ENCODE measurements at places on chromosomes 11 and 22.

DNA sequence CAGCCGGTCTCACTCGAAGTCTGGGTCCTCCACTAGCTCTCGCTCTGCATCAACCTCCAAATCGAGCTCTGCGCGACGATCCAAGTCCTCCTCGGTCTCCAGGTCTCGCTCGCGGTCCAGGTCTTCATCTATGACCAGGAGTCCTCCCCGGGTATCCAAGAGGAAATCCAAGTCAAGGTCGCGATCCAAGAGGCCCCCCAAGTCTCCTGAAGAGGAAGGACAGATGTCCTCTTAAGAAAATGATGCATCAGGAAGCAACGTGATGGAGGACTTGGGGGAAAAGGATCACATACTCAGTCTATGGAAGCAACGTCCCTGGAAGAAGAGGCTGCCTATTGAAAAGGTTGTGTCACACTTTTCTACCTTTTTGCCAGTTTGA, 1.1 kb downstream of the SRSF8 start:
- DNase-seq, result no peak

DNA sequence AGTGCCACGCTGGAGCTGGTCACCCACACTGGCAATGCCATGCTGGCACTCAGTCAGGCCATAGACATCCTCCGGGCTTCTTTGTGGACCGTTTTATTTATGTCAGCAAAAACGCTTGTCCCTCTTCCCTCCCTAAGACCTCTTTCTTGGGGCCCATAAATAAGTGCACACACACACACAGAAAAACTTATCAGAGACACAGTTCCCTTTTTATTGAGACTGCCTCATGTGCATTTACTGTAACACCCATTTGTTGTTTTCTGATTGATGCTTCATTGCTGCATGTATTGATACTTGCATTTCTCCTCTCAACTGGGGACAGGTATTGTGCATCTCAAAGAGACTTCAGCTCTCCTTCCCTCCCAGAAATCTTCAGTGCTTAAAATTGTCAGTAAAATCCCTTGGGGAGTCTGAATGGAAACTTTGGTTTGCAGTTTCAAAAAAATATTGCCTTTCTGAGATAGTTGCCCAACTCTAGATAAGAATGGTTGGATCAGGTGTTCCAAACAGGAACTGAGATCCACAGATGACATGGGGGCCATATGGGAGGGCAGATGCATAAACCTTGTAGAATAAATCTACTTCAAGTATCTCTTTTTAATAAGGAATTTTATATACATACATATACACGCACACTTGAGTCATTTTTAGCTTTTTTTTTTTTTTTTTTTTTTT, 50.9 kb downstream of the PPP2R1B start:
- no peak for DNase-seq

- DNase-seq, result no peak
Observed at GRCh38 chr22:20235389-20235991, 32.6 kb downstream of the RTN4R start.

GRCh38 chr11:64090806-64091516, 55.2 kb downstream of the FLRT1 start:
- no peak for DNase-seq

DNA sequence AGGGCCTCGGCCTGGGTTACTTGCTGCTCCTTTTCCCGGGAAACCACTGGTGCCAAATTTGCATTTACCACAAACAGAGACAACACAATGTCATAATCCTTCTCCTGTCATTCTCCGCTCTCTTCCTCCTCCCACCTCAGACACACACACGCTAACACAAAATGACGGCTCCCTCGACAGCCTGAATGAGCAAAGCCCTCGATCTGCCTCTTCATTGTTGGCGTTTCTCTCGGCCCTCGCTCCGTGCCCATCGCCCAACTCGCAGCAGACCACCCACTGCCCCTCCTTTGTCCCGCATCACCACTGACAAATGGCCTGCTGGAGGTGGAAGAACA, 12.5 kb upstream of the TCF20 start:
- no peak for DNase-seq

DNA sequence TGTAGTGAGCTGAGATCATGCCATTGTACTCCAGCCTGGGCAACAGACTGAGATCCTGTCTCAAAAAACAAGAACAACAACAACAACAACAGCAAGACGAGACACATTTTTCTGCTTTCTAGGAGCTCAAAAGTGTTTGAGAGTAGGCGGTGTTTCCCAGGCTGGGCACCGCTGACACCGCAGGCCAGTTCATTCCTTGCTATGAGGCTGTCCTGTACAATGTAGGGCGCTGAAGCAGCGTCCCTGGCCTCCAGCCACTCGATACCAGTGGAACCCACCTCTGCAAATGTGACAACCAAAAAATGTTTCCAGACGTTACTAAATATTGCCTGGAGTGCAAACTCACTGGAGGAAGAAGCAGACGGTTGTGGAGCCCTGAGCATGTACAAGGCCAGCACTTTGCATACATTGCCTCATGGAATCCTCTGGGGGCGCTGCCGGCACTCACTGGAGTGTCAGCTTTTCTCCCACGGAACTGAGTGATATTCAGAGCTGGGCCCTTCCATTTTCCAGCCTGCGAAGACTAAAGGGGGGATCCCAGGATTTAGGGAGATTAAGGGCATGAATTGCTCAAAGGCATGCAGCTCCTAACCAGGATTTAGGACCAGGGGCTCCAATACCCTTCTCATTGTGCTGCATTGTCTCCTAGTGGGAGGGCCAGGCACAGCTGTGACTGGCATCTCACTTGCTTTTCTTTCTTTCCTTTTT, 5.8 kb upstream of the MIEF1 start:
- DNase-seq, result peak; percentile 16

DNA sequence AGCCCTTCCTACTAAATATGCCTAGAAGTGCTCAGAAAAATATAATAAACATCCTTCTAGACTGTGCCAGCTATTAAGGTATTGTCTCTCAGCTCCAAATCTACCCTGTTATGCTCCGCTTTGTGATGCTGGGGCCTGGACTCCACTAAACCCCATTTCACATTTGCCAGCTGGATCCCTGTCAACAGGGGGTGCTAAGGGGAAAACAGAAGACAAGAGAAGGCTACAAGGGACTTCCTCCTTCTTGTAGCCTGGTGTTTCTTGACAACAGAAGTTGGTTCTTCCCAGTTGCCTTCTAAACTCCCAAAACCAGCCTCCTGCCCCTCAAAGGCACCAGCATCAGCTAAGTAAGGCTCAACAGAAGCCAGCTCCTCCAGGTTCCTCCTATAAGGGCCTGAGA, 5.2 kb downstream of the NUMA1 start:
- DNase-seq, result no peak

DNA sequence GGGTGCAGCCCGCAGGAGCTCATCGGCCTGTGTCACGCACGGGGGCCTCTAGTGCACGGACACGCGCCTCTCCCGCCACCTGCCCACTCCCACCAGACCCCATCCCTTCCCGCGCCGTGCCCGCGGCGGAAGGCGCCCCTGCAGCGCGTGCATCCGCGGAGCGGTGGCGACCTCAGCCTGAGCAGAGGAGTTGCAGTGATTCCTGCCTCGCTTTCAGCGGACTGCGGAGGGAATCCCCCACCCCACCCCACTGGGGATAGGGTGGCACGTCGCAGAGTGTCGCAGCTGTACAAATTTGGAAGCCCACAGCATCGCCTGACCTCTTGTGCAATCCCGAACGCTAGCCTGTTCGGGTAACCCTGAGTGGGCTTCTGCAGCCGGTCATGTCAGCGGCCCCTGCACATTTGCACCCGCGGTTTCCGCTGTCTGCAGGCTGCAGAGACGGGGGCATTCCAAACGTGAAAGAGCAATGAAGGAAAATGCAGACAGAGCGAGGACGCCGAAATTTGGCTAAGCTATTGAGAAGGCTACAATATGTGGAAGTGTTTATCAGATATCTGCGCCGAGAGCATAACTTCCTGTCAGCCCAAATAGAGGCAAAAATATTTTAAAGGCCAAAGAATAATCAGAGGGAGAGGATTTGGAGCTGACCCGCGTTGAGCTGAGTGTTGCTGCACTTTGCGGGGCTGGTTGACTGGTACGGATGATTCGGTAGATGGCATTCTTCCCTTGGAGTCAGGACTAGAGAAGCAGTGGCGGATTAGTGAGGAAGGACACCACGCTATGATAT, 617 bp upstream of the ARHGAP20 start:
- no peak for DNase-seq

GRCh38 chr11:114559425-114560310, at the start of gene NXPE1:
Gene NXPE1 (minus strand): TSS chr11:114559881. CDS start chr11:114551201, 8,680 bp downstream.
- DNase-seq, result no peak

- DNase-seq, result no peak
Observed at GRCh38 chr11:47616726-47617416, 22.7 kb upstream of the C1QTNF4 start.

DNA sequence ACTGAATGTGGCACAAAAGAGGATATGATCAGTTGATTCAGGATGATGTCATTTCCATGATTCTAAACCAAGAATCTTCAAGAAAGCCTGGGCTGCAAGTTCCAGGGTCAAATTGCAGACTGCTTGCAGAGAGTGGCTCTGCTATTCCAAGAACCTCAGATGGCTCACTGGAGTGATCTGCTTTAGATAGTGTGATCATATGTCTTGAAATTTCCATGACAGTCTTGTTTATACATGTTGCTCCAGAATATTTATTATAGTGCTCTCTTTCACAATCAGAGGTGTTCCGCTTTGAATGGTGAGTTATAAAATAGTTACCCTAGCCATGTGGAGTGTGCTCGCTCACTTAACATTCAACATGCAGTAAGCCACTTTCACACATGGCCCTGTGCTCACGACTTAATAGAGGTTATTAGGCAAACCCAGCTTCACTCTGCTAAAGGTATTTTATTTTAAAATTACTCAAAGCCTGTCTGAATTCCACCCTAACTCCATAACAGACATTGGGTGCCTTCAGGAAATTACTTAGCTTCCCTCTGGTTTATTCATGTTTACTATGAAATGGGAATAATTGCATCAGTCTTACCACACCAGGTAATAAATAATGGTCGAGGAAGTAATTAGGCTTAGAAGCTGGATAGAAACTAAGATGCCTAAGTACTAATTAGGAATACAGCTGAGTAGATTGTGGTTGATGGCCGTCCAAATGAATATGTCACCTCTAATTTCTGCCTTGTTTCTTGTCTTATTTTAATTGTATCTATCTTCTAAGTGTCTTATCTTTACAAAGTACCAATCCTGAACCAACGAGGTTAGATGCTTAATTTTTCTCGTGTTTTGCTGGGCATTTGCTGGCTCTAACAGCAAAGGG, 187.9 kb downstream of the ETS1 start:
- DNase-seq, result no peak
